ENCODE measurements at places on chromosomes 16 and 17.

- DNase-seq = no peak
Measured at GRCh38 chr16:59236804-59237458, 502.8 kb upstream of the GOT2 start.

GRCh38 chr17:78876094-78876597 lies 26.9 kb downstream of the CEP295NL start:
- no peak for DNase-seq

DNA sequence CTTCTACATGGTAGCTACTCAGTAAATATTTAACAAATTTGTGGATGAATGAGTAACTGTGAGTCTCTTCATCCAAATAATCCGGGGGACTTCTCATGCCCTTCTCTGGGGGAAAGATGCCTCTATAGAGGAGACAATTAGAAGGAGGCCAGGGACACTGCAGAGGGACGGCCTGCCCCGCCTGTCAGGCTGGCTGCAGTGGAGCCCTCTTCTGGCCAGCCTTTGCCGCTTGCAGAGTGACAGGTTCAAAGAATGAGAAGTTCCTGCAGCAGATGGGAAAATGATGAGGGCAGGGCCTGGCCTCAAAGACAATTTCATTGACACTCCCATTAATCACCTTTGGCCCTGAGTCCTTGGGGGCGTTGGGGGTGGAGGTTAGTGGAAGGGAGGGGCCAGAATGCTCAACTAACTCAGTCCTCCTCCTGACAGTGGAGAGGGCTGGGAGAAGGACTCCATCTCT lies 339.0 kb downstream of the MAF start:
- DNase-seq = peak; percentile 32

GRCh38 chr16:12054396-12054795 lies 77.9 kb downstream of the SNX29 start:
- DNase-seq = no peak

DNA sequence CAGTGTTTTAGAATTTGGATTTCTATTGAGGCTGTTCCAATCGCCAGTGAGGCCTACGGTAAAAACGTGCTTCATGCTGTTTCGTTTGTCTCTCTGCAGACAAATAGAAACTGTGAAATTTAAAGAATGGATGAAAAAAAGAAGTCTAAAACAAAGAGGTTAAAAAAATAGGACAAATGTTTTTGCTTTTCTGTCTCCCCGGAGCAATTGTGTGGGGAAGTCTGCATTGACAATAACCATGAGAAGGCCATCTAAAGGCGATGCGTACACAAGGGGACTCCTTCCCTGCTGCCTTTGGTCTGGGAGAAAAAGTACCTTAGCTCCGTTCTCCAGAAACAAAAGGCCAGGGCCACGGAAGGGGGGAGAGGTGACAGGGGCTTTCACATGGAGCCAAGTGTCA lies 4.6 kb upstream of the ZFHX3 start:
- no peak for DNase-seq

- DNase-seq = no peak
Measured at GRCh38 chr17:263271-263670, 81.8 kb upstream of the DOC2B start.

- peak; percentile 39 for DNase-seq
Measured at GRCh38 chr17:38730526-38731379, 612 bp downstream of the CISD3 start.

GRCh38 chr16:83977056-83977815 lies 9.2 kb downstream of the NECAB2 start:
- DNase-seq = no peak

GRCh38 chr17:78979780-78980623 lies at the start of gene LGALS3BP:
Gene LGALS3BP, minus strand, starts transcription at chr17:78979923. Its CDS starts 2,732 bp downstream, at chr17:78977191.
- DNase-seq = no peak

DNA sequence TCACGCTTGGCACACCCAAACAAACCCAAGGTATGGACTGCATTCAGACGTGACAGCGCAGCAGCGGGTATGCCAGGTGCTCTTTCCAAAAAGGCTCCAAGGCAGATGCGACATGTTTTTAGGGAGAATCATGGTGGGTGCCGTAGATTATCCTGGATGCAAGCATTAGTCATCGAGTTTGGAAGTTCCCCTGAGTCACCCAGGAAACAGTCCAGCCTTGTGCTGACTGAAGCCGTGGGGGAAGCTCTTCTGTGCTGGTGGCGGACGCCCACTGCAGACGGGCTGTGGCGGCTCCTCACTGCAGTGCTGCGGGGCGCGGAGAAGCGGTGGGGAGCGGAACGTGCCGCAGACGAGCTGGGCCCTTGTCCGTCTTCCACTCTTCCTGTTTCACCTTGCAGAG lies 13.9 kb downstream of the JPT2 start:
- DNase-seq = no peak

DNA sequence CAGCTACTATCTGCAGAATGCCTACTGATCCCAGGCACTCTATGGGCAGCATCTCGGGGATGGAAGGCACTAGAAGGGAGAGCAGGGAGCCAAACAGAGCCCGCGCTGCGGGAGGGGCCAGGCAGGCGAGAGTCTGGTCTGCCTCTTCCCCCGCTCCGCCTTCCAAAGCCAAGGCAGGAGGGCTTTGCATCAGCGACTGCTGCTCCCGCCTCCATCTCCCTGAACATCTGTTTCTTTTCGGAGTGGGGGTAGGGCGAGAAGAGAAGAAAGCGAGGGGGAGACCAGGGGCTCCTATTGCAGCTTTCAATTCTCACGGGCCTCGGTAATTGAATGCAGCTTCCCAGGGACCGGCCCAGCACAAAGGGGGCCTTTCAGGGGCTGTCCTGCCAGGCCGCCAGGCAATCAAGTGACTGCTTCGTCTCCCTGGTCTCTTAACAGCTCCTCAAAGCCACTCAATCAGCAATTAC lies 31.4 kb upstream of the CDC42EP4 start:
- DNase-seq = no peak

- DNase-seq = no peak
Measured at GRCh38 chr16:64478252-64478906, 643.5 kb downstream of the CDH11 start.

DNA sequence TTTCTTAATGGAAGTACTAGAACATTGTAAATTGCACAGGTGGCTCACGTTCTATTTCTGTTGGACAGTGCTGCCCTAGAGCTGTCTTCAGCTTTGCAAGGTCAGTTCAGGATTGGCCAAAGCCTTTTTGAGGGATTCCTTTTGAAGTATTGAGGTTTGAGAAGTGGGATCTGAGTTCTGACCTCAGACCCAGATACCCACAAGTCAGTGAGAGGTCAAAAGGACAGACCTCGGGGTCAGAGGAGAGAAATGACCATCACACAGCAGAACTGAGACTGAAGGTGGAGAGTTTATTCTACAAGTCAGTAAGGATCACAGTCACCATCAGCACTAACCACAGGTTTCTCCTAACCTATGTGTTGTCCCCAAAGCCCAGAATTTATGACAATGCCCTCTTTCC lies 1.7 kb downstream of the ACSM5 start:
- no peak for DNase-seq

GRCh38 chr17:50627782-50628601 lies 6.7 kb upstream of the ABCC3 start:
- DNase-seq = no peak

DNA sequence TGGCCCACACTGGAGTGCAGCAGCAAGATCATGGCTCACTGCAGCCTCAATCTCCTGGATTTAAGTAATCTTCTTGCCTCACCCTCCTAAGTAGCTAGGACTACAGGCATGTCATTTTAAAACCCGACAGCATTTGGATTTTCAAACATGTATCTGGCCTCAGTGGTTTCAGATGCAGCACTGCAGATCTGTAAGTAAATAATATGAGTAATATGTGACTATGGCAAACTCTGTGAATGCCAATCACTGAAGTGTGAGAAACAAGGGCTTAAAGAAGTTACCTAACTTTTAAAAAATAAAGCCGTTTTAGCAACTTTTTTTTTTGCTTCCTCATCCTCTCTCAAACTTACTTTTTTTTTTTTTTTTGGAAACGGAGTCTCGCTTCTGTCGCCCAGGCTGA lies 11.9 kb downstream of the CEP20 start:
- DNase-seq = no peak

DNA sequence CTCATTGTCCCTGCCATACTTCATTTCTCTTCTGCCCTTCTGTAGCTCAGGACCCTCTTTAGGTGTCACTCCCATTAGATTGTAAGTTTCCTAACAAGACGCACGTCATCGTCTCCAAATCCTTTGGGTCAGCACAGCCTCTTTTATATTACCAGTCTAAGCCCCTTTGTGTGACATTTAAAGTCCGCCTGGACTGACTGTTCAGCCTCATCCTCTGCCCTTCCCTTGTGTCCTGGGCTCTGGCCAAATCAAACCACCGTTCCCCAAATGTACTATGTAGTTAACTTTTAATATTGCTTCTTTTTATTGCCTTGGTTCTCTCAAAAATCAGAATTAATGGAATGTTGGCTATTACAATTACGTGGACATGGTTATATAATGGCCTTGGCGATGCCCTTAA lies 38.2 kb downstream of the PITPNC1 start:
- no peak for DNase-seq

DNA sequence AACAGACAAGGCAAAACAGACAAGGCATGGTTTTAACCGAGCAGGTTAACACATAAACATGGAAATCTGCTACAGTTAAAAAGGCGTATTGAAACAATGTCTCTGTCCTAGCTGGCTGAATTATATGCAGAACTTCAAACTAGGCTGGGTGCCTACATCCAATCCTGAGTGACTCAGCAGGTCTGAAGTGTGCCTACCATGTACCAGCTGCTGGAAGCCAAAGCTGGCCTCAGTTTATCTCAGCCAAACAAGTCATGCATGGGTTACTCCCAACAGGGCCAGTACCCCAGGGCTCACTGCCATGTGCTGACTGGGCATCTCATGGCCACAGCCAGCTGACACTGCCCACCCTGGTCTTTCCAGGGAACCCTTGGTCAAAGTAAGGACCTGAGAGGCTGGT lies 4.0 kb downstream of the C1QBP start:
- no peak for DNase-seq

- no peak for DNase-seq
Measured at GRCh38 chr16:50553182-50553710, 5.0 kb downstream of the NKD1 start.

- DNase-seq = no peak
Measured at GRCh38 chr17:49574323-49574781, 1.3 kb upstream of the NXPH3 start.

- DNase-seq = no peak
Measured at GRCh38 chr17:9383826-9384225, 191.8 kb downstream of the STX8 start.

DNA sequence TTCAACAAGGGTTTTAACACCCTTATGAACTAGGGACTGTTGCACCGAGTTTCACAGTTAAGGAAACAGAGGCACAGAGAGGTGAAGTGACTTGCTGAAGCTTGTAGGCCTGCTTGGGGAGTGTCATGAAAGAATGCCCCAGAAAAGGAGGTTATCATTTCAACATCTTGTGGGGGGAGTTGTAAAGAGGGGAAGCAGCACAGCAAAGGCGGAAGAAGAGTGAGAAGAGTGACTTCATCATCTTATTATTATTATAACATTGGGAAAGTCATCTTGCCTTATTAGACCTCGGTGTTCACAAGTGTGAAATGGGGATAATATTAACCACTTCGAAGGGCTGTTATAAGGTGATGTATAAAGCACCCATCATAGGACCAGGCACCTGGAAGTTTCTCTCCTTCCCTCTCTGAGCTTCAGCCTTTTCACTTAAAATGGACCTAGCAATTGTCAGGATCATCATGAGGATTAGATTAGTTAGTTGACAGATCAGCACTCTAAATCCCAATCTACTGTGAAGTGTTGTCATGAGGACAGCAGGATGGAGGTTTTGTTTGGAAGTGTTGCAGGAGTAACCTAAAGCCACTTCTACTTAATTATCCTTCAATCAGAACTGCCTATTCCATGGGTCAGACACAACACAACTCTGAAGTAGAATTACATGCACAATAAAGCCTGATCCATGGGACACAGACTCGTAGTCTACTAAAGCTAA lies 2.3 kb downstream of the CCL4 start:
- no peak for DNase-seq

- peak; percentile 39 for DNase-seq
Measured at GRCh38 chr16:89325861-89326471, 108.5 kb downstream of the ZNF778 start.

GRCh38 chr16:67459066-67459860 lies 21.7 kb downstream of the ATP6V0D1 start:
- DNase-seq = no peak

DNA sequence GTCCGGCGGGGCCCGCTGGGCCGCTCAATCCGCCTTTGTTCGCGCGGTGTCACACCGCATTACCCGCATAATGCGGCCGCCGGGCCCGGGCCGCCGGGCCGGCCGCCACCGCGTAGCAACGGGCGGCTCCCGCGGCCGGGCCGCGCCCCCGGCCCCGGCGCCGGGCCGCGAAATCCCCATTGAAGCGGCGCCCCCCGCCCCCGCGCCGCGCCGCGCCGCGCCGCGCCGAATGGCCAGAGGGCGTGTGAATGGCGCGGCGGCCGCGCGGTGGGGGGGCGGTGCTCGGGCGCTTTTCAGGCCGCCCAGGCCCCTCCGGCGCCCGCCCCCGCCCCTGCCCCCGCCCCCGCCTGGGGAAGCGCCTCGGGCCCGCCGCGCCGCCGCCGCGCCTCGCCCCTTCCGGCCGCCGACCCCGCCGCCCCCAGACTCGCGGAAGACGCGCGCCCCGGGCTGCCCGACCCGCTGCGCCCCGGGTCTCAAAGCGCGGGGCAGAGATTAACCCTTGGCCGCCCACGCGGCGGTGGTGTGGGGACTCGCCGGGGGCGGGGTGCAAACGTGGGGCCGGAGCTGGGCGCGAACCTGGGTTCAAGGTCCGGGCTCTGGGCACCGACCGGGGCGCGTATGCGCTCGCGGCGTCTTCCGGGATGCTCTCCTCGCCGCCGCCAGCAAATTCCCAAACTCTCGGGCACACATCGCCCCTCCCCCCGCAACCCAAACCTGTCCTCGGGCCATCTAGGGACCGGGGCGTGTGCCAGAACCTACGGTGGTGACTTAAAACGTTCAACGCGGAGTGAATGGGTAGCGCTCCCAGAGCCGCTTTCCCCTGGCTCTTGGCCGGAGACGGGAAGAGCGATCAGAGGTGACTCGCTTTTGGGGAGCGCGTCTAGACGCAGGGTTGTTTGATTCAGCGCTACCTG lies 46.7 kb downstream of the WNT3 start:
- DNase-seq = peak; percentile 55

DNA sequence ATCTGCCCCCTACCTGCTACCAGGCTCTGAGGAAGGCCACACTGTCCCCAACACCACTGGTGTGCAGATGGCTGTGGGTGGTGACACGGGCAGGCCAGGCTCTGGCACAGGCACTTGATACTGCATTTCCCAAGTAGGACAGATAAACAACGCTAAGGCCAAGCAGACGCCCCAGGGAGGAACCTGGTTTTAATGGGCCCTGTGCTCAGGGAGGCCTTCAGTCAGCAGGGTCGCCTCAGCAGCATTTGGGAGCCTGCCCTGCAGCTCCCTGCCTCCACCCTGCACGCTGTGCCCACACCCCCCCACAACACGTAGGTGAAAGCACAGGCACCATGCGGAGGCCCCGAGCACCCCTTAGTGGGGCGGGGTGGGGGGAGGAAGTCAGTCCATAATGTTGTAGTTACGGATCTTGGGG lies 3.3 kb upstream of the FASN start:
- DNase-seq = no peak

- DNase-seq = no peak
Measured at GRCh38 chr17:32256012-32256700, 9.5 kb upstream of the RHBDL3 start.

GRCh38 chr17:72092710-72093322 lies 28.0 kb upstream of the SOX9 start:
- no peak for DNase-seq
